Stimulated activated CD8-positive, alpha-beta memory T cell treated with anti-CD3 and anti-CD28 coated beads, Interleukin-15, amount 100 ng/mL, for 48 hours (primary cell): ENCODE measurements at places on chromosomes 13 and 19.

GRCh38 chr13:47119575-47120235, 222.9 kb upstream of the HTR2A start:
- DNase-seq, result no peak

DNA sequence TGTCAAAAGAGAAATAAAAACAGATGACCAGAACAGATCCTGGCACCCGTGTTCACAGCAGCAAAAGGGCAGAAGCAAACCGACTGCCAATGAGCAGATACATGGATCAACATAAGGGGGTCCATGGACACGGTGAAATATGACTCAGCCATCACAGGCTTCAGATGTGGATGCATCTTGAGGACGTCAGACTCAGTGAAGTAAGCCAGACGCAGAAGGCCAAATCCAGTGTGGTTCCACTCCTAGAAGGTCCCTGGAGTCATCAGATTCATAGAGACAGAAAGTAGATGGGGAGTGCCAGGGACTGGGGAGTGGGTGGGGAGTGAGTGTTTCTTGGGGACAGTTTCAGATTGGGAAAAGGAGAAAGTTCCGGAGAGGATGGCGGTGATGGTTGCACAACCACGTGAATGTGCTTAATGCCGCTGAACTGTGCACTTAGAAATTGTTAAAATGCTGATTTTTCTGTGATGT, 28.8 kb upstream of the SEMA6B start:
- DNase-seq, result no peak

GRCh38 chr13:31046711-31047279, 114.3 kb downstream of the TEX26 start:
- no peak for DNase-seq

GRCh38 chr13:28636069-28636468, 22.9 kb upstream of the POMP start:
- DNase-seq, result no peak

DNA sequence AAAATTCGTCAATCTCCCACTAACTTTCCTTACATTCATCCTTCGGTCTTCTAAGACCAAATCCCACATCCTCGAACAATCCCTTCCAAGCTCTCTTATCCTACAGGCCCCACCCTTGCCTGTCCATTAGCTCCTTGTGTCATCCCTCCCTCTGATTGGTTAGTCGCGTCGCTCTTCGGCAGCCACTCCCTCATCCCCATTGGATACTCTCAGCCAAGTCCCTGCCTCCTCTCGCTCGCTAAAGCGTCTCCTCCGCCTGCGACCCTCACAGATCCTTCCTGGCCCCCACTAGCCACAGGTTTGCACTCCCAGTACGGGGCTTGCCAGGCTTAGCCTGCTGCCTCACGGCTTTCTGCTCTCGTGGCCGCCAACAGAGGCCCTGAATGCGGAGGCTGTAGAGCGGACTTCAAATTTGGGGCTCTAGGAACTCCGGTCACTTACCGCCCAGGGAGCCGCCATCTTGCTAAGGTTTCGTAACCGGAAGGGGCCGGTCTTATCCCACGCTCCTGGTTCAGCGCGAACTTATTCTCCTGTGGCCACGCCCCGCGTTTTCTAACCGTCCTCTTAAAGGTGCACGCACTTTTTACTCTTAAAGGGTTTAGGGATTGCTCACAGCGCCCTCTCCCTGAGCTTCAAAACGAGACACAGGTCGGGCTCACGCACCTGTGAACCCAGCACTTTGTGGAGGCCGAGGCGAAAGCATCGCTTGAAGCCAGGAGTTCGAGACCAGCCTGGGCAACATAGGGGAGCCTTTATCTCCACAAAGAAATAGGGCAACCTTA, at the start of gene DMAC2:
DMAC2 (minus strand) TSS at position 472 of the 782 bp plus-strand sequence; CDS start at position 459, 13 bp downstream.
- peak; percentile 91 for DNase-seq

- no peak for DNase-seq
Observed at GRCh38 chr19:47885067-47885463, 1.1 kb downstream of the SULT2A1 start.

DNA sequence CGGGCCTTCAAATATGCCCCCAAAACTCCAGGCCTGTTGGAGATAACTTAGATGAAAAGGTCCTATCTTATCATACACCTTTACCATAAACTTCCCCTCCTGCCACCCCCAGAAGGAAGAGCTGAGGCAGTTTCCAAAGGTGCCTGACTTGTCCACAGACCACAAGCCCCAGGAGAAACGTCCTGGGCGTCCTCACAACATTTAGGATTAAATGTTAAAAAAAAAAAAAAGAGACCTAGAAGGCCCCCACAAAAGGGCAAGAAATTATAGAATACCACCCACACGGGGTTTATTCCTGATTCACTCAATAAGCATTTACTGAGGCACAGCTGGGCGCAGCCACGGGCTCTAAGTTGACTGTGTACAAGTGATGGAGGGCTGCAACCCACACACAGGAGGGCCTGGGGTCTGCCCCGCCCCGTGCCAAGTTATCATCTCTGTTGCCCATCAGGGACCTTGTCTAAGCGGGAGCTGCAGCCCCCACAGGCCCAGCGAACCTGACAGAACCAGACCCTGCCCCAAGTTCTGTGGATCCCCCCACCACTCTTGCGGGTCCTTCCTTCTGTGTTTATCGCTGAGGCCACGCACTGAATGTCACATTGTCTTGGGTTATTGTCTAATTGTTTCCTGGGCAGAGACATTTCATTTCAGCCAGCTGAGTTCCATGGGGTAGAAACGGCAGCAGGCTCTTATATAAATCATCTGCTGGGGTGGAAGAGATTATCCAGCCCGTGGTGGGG, 83.0 kb upstream of the TM9SF2 start:
- no peak for DNase-seq

GRCh38 chr13:51453959-51454703, 1.3 kb upstream of the INTS6 start:
- peak; percentile 18 for DNase-seq

DNA sequence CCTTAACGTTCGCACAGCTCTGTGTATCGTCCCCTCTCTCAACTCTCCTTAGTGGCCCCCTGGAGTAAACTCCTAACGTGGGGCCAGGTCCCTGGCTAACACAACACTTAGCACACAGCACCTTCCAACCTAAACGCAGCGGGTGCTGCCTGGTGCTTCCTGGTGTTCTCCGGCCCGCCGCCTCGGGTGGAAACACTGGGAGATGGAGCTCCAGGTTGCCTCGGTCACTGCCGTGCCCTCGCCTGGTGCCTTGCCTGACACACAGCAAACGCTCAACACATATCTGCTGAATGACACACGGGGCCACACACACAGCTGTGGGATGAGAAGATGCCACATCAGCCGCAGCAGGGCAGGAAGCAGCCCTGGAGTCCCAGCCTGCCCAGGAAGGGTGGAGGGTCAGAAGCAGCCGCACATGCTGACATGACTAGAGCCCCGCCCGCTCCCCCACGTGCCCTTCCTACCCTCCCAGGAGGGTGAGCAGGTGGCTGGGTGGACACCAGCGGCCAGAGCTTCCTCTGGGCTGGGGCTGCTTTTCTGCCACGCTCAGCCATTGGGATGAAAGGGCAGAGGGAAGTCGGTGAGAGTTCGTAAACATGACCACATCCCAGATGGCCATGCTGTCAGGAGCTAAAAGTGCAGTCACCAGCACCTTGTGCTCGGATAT, 6.6 kb downstream of the PEPD start:
- DNase-seq, result no peak
